GM12891 (cell line): ENCODE measurements at places on chromosomes 13 and 19.
A peak's percentile ranks its signal among the peaks of the same experiment; 100 is the strongest.

GRCh38 chr19:40423938-40424337, 1.9 kb downstream of the SERTAD1 start:
- no peak for DNase-seq

- no peak for DNase-seq
These were observed 115.4 kb downstream of the ABCC4 start for GRCh38 chr13:95185851-95186250.

- peak; percentile 78 for DNase-seq
These were observed 3.1 kb upstream of the CTXN1 start for GRCh38 chr19:7928741-7929701.

DNA sequence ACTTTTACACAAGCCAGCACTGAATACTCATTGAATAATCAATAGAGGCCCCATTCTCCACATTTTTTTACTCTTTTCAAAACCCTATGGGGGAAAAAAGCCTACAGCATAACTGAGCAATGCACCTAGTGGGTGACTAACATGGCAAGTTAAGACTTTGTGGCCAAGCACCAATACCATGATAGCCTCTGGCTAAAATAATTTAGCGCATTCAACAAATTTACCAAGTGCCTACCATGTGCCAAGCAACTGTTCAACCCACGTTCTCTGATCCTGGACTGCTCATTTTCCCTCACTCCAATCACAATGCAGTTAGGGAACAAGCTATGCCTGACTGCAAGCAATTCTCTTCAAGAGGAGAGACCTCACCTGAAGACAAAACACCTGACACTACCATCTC, 3.0 kb downstream of the ANKRD10 start:
- DNase-seq = no peak

DNA sequence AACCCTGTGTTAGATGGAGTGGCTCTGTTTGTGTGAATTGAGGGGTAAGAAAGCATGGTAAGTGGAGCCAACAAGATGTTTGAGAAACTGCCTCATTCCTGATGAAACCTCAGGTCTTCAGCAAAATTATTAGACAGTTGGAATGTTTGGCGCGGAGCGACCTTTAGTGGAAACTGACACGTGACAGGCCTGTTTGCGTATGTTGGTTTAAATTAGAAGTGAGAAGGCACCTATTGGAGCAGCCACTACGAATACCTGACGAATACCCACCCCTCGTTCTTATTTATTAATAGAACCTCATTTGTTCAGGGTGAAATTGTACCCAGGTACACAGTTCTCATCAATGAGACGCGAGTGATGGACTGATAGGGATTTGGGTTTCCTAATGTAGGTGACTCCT, 63.2 kb upstream of the MIR17HG start:
- no peak for DNase-seq

DNA sequence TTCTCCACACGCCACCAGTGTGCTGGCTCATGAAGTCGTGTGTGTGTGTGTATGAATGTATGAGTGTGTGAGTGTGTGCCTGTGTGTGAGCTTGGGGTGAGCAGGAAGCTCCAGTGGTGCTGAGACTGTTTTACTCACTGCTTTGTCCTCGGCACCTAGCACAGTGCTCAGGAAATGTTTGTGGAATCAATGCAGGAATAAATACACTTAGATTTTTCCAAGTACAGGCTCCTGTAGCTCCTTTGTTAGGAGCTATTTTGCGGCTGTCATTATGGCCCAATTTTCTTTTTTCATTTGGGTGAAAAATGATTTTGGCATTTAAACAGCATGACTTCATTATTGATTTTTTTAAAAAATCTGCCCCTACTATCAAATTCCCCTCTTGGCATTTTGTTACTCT, 193.5 kb upstream of the KL start:
- no peak for DNase-seq

DNA sequence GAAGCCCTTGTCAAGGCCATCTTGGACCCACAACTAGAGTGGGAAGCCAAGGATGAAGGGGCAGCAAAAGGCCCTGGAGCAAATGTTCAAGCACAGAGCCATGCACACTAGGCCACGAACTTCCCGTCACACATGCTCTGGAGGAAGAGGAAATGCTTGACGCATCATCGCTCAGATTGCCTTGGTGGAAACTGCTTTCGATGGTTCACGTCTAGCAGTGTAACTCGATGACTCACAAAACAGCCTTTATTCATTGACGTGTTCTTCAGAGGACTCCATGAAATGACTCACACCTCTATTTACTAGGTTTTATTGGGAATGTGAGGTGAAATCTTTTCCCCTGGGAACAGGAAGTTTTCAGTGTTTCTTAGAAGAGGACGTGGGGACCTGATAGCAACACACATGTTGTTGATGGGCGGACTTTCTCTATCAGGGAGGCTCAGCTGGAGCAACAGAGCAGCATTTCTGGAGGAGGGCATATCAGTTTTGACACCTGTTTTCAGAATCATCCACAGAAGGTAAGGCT, 79.8 kb upstream of the FLT1 start:
- DNase-seq = no peak

DNA sequence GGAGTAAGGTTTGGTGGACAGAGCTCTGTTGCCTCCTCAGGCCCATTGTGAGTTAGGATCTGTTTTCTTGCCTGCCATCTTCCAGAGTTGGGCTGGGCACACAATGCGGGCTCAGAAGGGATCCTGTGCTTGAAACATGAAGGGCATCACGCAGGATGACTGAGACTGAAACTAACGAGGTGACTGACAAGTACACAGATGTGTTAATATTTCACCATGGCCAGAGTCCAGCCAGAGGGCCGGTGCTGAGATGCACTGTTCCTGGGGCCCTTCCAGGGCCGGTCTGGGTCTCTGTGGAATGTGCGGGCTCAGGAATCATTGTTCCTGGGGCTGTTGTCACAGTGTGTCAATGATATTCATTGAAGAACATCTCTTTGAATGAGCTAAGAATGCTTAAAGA, 163.7 kb downstream of the URI1 start:
- no peak for DNase-seq

GRCh38 chr13:28426381-28426780, 68.5 kb downstream of the FLT1 start:
- no peak for DNase-seq

GRCh38 chr13:79987761-79988160, 353.2 kb downstream of the SPRY2 start:
- no peak for DNase-seq

GRCh38 chr19:18659281-18660050, 22.6 kb downstream of the KLHL26 start:
- DNase-seq = peak; percentile 77

DNA sequence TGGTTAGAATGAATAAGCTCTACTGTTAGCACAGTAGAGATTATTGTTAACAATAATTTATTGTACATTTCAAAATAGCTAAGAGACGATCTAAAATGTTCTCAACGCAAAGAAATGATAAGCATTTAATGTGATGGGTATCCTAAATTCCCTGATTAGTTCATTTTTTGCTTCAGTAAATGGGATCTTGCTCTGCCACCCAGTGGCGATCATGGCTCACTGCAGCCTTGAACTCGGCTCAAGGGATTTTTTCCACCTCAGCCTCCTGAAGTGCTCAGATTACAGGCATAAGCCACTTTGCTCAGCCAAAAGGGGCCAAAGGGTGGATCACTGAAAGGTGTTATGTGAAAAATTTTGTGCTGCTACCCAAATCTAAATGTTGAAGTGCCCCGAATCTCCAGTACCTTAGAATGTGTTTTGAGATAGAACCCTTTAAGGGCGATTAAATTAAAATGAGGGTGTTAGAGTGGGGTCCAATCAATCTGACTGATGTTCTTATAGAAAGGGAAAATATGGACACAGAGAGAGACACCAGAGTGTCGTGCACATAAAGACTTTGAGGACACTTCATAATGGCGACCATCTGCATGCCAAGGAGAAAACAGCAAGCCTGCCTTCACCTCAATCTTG, 31.5 kb upstream of the ZNF766 start:
- no peak for DNase-seq

- DNase-seq = no peak
These were observed 20.0 kb upstream of the LGALS14 start for GRCh38 chr19:39684267-39684666.

- peak; percentile 96 for DNase-seq
These were observed at the start of gene RAB3D for GRCh38 chr19:11339254-11340098. Gene RAB3D (minus strand): TSS chr19:11339657. CDS start chr19:11337399, 2,258 bp downstream.

DNA sequence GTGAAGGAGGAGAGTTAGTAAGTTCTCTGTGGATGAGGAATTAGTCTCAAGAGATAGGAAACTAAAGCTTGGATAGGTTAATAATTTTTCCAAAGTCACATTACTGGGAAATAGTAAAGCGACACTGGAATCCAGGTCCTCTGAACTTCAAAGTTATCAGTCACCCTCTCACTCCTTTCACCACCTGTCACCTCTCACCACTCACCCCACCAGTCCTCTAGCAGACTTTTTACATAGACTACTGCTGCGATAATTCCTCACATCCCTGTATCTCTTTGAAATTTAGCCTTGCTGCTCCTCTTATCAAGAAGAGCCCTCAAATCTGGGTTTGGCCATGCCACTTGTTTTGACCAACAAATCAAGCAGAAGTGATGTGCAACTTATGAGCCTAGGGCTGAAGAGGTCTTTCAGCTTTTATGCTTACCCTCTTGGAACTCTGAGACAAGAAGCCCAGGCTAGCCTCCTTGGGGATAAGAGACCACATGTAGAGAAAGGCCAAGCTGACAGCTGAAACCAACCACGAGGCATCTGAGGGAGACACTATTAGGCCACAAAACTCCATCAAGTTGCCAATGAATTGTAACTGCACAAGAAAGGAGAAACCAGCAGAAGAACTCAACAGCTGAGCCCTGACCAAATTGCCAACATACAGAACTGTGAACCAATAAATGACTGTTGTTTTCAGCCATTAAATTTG, 41.2 kb downstream of the STARD13 start:
- no peak for DNase-seq

- DNase-seq = no peak
These were observed 277.1 kb downstream of the IRS2 start for GRCh38 chr13:109509154-109509900.

DNA sequence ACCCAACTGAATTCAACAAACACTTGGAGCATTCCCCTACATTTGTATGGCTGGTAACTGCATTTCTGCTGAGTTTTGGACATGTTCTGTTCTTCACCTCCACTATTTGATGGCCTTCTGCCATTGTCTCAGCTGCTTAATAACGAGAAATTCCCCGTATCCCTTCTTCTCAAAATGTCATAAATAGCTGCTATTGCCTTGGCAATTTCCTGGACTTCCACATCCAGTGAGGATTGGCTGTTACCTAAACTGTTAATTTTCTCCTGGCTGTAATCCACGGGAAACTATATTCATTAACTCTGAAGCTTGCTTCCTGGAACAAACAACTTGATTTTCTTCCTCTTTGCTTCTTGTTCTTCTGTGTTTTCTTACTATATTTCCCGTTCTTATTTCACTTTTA, 69.5 kb upstream of the TDRD3 start:
- no peak for DNase-seq

DNA sequence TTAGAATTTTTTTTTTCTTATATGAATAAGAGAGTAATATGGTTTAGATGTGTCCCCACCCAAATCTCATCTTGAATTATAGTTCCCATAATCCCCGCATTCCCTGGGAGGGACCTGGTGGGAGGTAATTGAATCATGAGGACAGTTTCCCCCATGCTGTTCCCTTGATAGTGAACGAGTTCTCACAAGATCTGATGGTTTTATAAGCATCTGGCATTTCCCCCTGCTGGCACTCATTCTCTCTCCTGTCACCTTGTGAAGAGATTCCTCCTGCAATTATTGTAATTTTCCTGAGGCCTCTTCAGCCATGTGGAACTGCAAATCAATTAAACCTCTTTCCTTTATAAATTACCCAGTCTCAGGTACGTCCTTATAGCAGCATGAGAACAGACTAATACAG, 205.7 kb downstream of the MYO16 start:
- no peak for DNase-seq

DNA sequence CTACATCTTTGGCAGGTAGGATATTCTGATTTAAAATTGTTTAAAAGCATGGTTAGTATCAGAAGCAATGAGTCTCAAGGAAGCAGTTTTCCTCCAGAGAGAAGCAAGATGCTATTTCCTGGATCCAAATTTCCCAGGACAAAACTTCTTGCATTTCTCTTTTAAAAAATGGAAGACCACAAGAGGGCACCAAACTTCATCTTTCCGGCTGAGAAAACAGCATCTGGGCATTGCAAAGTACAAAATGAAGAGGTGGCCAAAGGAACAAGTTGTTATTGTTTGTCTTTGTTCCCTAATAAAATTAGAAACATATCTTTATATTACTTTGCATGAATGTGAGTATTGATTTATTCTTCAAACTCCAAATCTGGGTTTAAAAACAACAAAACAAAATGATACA, 60.0 kb upstream of the LRCH1 start:
- DNase-seq = peak; percentile 25
